ENCODE measurements at places on chromosomes 2 and 18. TPM values are rescaled to one million over a fixed set of nuclear protein-coding genes. Genes with fewer than 3 reads are reported as not detected.

GRCh38 chr2:56127463-56128152, 56.2 kb upstream of the CCDC85A start:
- DNase-seq = no peak

LINC00305 gene
- polyA plus RNA-seq = not detected

DNA sequence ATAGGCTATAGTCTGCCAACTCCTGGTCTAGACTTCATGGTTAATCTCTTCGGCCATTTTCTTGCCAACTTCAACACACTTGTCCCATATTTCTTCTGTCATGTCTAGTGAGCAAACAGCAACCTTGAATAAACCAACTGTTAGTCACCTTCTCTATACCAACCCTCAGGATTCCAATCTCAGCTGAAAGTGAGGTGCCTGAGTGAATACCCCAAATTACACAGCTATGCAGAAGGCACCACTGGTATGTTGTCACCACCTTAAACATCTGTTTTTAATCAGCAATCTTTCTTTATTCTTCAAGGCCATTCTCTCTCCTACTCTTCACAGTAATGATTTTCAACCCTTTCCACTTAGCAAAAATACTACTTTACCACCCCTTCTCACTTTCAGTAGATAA, 39.3 kb downstream of the THOC1 start:
- no peak for DNase-seq

MRPS5 gene
- 38.6 TPM for polyA plus RNA-seq

Measured in naive thymus-derived CD4-positive, alpha-beta T cell (primary cell).